Gastrocnemius medialis (tissue), 4 donors: ENCODE measurements at places on chromosomes 1 and 21.

DNA sequence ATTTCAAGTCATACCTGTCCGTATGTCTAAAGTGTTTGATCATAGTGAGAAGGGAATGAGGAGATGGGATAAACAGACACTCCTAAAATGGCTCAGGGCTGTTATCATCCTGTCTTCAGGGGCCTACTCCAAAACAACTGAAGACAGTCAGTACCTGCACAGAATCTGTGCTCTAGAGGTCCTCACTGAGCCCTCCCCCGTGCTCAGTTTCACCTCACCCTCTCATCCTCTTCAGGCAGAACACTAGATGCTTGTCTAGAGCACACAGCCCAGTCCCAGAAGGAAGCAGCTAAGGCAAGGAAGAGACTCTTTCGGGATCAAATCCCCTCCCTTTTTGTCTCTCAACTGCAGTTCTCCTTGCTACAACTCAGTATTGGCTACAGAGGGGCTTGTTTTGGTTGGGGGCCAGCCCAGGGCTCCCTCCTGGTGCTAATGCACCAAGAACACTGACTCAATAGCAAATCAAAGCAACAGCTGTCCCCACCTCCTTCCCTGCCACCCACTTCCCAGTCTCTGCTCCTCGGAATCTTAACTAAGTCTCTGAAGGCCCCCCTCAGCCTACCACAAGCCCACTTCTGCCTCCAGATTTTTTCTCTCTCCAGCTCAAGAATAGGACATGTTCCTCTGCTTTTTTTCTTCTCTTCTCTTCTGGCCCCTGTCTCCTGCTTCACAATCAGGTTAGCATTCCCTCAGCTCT, 10.1 kb downstream of the CADM3 start:
- no peak for DNase-seq

- DNase-seq, result no peak
Measured at GRCh38 chr1:47930210-47930840, 66.9 kb downstream of the TRABD2B start.

GRCh38 chr1:59393211-59394180, 96.6 kb downstream of the FGGY start:
- peak; percentile 87 for DNase-seq

DNA sequence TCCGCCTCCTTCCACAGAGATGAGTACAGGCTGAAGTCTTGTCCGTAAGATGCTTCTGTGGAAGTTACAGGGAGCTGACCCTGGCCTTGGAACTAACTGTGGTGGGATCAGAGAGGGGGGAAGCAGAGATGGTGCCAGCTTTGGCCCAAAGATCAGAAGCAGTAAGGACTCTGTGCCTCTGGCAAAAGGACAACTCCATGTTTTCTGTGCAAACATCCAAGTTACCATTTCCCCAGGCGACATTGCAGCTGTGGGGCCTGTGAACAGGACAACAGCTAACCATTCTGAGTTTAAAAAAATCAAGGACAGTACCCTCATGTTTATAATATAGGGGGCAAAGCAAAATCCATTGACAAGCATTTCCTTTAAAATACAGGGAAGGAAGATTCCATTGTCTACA, 38.4 kb downstream of the TEX35 start:
- DNase-seq, result no peak

DNA sequence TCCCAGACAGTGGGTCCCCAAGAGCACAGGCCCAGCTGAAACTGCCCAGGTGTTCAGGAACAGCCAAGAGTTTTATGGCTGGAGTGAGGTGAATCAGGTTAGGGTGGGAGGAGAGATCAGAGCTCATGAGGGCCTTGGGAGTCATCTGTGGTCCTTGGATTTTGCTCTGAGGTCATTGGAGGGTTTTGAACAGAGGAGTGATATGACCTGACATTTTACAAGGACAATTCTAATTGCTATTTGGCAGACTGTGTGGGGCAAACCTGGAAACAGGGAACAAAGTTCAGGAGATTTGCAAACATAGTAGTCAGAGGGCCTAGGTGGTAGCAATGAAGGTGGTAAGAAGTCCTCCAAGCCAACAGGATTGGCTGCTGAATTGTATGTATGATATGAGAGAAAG, 31.1 kb upstream of the LRRN2 start:
- DNase-seq, result no peak

DNA sequence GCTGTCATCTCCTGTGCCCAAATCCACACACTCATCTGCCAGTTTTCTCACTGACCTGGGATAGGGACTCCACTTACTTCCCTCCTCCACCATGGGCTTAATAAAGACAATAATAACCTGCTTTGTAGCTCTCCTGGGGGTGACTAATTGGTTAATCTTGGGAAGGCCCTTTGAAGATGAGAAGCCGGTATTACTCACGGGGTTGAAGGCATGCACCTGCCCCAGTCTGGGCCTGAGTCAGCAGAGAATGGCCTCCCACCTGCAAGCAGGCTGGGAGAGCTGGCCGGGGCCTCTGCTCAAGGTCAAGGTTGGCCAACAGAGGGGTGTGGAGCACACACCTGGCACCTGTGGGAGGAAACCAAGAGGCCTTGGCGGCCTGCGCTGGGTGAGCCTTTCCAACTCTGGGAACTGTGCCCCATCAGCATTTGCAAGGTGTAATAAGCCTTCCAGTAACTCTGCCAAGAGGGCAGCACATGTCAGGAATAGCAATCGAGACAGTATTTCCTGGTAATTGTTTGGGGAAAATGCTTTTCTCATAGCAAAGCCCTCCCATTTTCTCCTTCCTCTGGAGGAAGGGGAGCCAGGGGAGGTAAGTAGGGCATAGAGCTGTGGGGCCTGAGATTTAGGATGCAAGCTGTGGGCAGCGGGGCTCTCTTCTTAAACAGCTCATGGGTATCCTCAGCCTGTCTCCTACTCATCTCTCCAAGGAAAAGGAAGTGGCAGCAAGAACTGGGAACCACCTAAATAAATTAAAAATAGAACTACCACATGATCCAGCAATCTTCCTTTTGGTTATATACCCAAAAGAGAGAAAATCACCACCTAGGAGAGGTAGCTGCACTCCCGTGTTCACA, 49.0 kb downstream of the TOMM20 start:
- peak; percentile 62 for DNase-seq

DNA sequence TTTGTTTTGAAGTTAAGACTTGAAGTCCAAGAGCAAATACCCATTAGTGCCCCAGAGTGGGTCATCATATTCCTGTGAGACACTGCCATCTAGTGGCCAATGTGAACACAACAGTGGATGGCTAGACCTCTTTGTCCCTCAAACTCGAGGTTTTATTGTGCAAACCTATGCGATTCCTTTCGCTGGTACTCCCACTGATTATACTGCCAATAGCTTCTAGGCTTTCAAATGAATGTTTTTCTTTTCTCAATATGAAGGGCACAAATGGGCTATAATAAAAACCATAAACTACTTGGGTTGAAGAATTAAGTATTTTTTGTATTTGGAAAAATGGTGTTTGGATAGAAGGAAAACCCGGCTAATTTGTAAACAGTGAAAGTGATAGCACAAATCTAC, 100.4 kb upstream of the ZNF281 start:
- DNase-seq, result peak; percentile 29

GRCh38 chr1:112711041-112711440, 4.1 kb downstream of the PPM1J start:
- DNase-seq, result no peak

- DNase-seq, result no peak
Measured at GRCh38 chr1:162218975-162219374, 149.5 kb downstream of the NOS1AP start.

GRCh38 chr1:241610056-241610815, 29.9 kb downstream of the CHML start:
- no peak for DNase-seq

DNA sequence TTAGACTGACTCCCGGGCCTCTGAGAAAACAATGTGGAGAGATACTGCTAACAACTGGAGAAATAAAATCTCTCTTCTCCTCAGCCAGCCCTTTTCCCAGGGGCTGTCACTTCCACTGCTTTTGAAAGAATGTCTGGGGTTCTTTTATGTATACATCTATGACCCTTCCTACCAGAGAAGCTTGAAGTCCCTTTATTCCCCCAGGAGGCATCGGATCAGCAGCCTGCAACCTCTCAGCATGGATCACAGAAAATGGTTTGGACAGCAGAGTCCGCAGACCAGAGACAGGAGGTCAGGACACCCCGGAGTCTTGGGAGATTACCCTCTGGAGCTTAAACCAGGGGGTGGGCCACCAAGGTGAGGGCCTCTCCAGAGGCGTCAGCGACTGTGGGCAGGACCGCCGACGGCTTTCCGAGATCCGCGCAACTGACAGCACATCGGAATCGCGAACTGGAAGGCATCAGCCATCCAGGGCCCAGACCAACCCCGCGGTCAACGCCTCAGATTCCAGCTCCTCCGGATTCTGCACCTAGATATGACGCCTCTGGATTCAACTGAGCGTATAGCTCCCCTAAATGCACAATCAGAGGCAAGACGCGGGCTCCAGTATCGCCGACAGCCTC, 1.0 kb downstream of the EPHA10 start:
- DNase-seq, result no peak

DNA sequence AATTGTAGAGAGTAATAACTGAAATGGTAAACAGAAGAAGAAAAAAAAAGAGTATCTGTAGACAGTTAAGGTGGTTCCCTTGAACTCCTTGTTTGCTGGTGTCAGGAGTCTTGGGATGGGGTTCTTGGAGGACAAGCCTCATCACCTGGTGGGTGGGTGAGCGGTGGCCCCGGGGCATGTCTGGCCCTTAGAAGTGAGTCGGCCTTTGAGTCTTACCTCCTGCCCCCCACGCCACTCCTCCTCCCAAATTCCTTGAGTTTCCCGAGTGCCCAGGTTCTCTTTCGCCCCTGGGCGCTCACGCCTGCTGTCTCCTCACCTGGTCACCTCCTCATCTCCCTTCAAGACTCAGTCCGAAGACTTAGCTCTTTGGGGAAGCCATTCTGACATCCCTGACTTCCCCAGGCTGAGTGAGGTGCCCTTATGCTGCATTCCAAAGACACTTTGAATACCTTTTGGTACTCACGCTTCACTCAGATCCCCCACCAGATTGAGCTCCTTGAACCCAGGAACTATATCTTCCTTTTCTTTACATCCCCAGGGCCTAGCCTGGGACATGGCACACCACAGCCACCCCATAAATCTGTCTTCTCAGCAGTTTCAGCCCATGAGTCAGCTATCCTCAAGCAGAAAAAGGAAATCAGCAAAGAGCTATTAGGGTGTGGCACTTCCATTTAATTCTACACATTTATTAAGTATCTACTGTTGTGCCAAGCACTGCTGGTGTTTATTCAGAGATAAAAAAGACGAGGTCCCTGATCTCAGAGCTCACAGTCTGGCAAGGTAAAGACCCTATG, 13.5 kb upstream of the IKBKE start:
- DNase-seq, result no peak

- DNase-seq, result no peak
Measured at GRCh38 chr1:168387781-168388760, 107.4 kb downstream of the TBX19 start.

DNA sequence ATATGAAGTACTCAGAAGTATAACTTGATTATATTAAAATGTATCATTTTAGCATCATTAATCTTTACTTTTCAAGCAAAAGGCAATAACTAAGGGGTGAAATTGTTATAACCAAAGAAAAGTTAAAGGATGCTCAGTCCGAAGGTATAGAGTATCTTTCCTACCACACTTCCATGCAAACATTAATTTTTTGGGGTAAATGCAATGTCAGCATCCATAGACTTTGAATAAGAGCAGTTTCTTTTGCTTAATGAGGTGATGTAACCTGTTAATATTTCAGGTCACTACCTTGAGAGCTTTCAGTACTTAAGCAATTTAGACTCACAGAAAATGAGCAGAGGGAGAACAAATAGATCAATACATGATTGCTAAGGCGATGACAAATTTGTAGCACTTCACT, 1093.5 kb downstream of the PLA2G4A start:
- DNase-seq, result no peak

- no peak for DNase-seq
Measured at GRCh38 chr1:226874579-226875425, 4.4 kb downstream of the PSEN2 start.

- DNase-seq, result no peak
Measured at GRCh38 chr1:228911225-228912210, 176.2 kb downstream of the RHOU start.

DNA sequence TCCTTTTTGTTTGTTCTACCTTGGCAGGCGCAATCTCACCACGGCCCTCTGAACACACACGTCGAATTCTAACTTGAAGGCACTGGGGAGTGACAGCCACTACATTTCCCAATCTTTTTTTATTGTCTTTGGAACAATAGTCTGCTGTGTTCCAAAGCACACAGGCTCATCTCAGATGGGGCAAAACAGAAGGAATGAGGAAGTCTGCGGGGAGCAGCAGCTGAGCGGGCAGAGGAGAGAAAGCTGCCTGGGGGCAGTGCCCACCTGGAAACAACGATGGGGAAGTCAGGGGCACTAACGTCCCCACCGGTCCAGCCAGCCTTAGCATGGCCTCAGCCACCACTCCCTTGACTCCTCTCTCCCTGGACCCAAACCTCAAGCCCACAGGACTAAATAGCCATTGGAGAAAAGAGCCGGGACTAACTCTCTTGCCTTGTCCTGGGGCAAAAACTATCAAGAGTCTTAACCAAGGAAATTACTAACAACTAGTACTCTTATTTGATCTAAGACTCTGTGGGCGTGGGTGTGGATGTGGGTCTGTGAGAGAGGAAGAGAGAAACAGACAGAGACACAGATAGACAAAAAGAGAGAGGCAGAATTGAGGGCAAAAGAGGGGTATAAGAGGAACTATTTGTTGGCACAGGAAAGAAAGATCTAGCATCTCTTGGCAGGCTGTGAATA, 34.2 kb downstream of the SYF2 start:
- DNase-seq, result no peak

GRCh38 chr1:239909898-239910297, 181.8 kb upstream of the FMN2 start:
- peak; percentile 45 for DNase-seq

DNA sequence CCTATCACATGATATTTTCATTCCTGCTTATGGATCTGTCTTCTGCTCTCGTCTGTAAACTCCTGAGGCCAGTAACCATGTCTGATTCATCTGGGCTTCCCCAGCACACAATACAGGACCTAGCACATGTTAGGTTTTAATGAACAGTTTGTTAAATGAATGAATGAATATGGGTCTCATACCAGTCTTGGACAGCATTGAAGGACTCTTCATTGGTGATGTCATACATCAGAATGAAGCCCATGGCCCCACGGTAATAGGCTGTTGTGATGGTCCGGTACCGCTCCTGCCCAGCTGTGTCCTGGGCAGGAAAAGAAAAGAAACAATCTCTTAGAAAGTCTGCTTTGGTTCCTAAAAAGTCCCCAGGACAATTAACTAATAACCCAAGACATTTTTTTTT, 53.4 kb downstream of the RAB3B start:
- DNase-seq, result no peak

DNA sequence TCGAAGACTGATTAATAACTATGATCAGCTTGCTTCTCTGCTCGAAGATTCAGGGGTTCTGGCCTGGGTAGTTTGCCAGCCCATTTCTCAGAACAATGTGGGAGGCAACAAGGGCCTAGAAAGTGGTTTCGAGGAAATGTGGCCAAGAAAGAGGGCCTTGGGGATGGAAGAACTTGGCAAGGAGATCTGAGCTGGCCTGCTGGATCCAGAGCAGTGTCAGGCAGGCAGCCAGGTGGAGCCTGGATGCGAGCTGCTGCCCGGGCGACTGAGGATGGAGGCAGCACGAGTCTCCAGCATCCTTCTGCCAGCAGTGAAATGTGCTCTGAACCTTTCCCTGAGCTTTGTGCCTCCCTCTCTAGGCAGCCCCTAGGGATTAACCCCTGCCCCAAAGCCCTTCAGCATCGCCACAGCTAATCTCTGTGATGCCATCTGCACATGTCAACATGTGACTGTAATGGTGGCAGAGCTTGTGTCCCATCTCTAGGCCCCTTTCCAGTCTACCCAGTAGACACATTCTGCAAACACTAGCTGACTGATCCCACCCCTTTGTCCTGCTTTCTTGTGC, 61.0 kb upstream of the NEK2 start:
- DNase-seq, result no peak
